ENCODE measurements at places on chromosomes 11 and 22.

DNA sequence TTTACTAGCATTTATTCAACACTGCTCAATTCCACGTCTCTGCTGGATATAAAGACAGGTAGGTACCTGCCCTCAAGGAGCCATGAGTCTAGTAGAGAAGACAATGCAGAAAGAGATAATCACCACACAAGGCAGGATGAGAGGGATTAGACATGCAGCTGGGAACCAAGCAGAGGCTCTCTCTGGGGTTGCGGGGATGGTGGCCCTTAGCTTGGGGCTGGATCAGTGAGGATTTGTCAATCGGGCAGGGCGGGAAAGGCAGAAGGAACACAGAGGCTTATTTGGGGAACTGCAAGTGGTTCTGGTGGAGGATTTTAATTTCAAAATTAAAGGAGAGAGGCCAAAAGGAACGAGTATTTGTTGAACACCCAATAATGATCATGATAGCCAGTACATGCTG is 8.5 kb upstream of the DMC1 start:
- DNase-seq: no peak

DNA sequence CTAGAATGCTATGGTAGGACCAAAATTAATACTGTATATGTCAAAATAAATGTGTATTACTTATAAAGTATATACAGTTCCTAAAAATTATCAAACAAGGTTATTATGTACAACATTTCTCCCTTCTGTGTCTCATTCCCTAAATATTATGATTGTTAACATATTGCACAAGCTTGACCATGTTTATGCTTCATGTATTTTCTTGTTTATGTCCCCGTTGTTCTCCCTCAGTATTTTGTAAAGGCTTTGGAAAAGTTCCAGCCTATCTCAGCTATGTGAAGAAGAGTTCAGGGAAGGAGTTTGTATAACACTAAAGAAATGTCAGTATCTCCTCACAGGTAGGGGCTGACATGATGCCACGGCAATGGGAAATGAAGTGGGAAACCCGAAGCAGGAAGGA is 19.6 kb downstream of the ADM start:
- no peak for DNase-seq

- no peak for DNase-seq
These were observed 140.4 kb downstream of the UVRAG start for GRCh38 chr11:75955443-75955842.

DNA sequence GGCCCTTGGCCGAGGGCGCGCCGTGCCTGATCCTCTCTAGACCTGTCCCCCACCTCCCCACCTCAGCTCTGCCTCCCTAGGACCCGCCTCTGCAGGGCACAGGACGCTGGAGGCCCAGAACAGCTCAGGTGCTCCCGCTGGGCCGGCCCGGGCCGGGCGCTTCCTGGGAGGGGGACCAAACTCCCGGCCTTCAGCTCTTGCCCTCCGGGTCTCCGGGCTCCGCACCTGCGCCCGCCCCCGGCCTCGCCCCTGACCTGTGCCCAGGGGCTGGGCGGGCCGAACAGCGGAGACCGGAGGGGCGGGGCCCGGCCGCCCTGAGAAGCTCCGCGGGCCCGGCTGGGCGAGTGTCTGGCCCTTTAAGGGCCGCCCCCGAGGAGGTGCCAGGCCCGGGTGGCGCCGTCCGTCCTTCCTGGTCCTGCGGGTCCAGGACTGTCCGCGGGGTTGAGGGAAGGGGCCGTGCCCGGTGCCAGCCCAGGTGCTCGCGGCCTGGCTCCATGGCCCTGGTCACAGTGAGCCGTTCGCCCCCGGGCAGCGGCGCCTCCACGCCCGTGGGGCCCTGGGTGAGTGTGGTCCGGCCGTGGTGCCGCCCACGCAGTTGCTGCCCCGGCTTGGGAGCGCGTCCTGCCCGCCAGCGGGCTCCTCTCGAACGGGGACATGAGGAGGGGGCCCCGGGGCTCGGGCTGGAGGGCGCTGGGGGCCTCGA is at the start of gene SSH3:
Gene SSH3, plus strand, starts transcription at position 399 of the 703 bp plus-strand sequence. Its CDS starts 96 bp downstream, at position 495.
- DNase-seq: no peak

- no peak for DNase-seq
These were observed 429.5 kb upstream of the ANO3 start for GRCh38 chr11:25902476-25902875.

- no peak for DNase-seq
These were observed 33.1 kb downstream of the GNAZ start for GRCh38 chr22:23103199-23103954.

- DNase-seq: no peak
These were observed 2.9 kb upstream of the HTATIP2 start for GRCh38 chr11:20360650-20361049.

- DNase-seq: no peak
These were observed 734 bp upstream of the TMEM123 start for GRCh38 chr11:102453302-102453695.

- no peak for DNase-seq
These were observed 67.7 kb downstream of the CCDC81 start for GRCh38 chr11:86442420-86442819.

DNA sequence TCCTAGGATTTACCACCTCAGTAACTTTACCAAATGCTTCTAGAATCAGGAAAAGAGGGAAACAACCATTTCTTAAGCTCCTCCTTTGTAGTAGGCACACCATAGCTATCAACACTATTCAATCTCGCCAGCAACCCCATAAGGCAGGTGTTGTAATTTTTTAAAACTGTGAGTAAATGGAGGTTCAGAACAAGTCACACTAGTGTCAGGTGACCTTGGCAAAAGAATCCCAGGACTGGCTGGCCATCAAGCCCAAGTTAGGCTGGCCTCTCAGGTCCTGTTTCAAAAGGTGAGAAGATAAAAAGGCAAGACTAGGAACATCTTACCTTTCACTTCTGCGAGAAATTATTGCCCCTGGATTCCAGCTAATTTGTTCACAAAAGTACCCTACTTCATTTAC is 713 bp downstream of the TOP3B start:
- no peak for DNase-seq

DNA sequence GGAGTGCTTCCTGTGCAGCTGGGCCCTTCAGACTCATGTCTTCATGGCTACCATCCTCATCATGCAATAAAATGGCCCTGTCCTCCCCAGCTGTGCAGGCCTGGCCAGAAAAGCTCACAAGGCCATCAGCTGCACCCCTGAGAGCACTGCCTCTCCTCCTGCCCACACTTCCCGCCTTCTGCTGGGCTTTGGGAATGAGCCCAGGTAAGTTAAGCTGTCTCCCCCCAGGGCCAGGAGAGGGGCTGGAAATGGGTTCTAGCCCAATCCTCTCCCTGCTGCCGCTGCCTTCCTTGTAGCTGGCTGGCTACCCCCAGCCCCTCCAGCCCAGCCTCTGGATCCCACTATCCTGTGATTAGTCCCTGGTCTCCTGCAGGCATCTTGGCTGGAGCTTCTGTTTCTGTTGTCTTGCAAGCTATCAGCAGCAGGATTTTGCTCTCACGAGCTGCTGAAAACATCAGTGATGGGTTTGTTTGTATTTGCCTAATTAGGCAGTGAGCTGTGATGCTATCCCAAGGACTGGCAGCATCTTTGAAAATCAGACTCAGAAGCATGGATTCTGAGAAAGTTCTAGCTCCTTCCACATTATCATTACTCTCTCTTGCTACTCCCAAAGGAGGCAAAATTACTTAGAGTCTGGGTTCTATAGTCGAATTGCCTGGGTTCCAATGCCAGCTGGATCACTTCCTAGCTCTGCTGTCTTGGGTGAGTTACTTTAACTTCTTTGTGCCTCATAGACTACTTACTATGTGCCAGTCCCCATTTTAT is 168.1 kb downstream of the ST3GAL4 start:
- DNase-seq: no peak

DNA sequence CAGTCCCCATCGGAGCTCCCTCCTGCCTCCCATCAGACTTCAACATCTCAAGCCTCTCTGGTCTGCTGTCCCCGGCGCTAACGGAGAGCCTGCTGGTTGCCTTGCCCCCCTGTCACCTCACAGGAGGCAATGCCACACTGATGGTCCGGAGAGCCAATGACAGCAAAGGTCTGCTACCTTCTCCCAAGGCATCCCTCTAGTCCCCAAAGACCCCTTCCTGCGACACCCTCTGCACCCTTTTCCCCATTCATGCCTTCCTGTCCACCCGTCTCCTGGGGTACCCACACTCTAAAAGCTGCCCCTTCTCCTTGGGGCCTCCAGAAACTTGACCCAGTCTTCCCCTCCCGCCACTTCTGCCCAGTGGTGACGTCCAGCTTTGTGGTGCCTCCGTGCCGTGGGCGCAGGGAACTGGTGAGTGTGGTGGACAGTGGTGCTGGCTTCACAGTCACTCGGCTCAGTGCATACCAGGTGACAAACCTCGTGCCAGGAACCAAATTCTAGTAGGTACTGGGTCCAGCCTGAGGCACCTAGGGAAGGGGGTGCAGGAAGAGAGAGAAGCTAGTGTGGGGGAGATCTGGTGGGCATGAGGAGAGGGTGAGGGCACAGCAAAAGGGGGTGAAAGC is 860 bp downstream of the UPK2 start:
- DNase-seq: no peak

GRCh38 chr22:28018461-28018927 is 99.4 kb upstream of the PITPNB start:
- DNase-seq: peak; percentile 19

- DNase-seq: no peak
These were observed 14.0 kb downstream of the MICALL1 start for GRCh38 chr22:37920126-37920525.

GRCh38 chr11:100594320-100594719 is 92.8 kb upstream of the ARHGAP42 start:
- no peak for DNase-seq

DNA sequence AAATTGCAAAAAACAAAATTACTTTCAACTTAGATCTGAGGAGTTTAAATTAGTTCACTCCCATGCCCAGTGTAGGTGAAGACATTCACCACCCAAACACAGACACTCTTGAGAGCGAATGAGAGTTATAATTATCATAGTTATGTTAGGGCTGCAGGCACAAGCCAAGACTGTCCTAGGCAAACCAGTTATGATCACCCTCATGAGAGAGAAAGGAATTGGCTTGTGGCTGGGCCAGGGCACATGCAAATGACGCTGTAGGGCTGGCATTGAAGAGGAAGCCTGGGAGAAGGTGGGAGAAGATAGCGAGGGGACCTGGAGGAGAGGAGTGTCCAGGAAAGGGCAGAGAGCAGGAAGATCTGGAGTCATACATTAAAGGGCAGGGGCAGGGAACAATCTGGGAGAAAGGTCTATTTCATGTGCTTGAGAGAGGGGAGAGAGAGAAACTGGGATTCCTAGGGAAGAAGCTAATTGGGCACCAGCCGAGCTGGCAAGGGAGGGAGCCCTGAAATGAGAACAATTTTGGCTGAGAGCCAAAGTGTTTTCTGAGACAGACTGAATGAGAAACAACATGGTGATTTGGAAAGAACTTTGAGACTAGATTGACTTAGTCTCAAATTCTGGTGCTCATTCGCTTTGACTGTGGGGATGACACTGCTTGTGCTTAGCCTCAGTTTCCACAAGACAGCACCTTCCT is 279.9 kb downstream of the KIRREL3 start:
- DNase-seq: no peak

DNA sequence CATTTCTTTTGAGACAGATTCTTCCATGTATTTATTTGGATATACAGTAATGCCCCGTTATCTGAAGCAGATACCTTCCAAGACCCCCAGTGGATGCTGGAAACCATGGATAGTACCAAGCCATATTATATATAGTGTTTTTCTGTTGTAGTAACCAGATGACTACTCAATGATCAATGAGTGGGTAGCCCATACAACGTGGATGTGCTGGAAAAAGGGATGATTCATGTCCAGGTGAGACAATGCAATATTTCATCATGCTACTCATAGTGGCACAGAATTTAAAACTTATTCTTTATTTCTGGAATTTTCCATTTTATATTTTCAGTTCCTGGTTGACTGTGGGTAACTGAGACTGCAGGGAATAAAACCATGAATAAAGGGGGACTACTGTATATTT is 427.5 kb downstream of the METTL15 start:
- no peak for DNase-seq

DNA sequence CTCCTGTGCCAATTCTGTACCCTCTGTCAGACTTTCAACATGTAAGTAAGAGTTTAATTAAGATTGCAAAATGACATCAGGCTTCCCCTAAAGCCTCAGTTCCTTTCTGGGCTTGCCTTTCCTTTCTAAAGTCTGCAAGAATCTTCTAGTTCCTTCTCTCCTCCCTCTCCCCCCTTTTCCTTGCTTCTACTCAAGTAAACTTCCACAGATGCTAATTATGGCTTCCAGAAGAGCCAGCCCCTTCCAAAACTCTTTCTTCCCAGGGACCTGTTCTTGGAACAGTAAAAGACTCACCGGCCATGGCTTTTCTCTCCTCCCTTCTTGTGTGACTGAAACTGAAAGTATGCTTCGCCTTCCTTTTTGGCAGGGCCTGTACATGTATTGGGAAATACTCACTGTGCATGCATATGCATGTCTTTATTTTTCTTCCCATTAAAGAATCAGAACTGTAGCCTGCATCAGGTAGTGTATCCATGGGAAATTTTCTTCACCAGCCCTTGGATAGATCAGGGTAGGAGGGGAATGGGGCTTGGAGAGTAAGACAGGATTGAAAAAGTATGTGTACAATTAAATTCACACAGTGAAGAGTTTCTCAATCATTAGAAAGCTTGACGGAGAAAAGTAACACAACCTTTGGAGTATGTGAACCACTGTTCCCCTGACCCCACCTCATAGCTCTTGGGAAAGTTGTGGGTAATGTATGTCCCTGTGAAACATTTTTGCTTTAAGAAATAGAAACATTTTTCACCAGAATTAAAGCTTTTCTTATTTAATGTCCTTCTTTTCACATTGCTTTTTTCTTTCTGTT is at the start of gene CASP1:
Gene CASP1, minus strand, starts transcription at position 332 of the 808 bp plus-strand sequence. Its CDS starts 31 bp downstream, at position 301.
- no peak for DNase-seq

- DNase-seq: no peak
These were observed 1.3 kb upstream of the MLC1 start for GRCh38 chr22:50086526-50086925.

DNA sequence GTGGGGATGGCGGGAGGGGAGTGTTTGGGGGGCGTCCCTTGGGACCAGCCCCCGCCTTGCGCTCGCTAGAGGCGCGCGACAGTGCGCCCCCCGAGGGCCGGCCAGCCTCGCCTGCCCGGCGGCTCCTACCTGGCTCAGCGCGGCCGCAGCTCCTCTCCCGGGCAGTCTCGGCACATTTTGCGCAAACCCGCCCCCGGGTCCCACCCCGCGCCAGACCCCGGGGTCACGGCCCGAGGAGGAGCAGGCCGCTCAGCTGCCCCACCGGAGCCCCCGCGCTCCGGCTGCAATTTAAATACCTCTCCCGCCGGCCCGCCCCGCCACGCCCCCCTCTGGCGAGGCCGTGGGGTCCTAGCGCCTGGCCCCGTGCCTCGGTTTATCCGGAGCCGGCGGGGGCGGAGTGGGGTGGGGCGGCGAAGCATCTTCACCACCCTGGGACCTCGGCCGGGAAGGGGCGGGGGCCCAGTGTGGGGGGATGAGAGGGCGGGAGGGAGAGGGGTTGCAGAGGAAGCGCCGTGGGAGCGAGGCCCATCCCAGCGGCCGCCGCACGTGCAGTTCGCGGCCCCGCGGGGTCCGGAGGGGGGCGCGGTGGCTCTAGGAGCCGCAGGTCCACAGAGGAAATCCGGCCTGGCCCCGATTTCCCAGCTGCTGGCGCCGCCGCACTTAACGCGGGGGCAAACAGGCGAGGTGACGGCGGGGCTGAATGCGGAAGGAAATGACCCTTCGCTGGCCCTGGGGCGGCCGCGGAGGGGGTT is at the start of gene LRRC32:
Gene LRRC32, minus strand, starts transcription at position 263 of the 752 bp plus-strand sequence. CDS start 4,793 bp downstream, outside the sequence.
- no peak for DNase-seq

- no peak for DNase-seq
These were observed 24.6 kb downstream of the STIM1 start for GRCh38 chr11:3879967-3880542.

GRCh38 chr11:64742087-64742888 is 1.7 kb downstream of the RASGRP2 start:
- DNase-seq: no peak
